ENCODE measurements at places on chromosomes 5 and 9.

DNA sequence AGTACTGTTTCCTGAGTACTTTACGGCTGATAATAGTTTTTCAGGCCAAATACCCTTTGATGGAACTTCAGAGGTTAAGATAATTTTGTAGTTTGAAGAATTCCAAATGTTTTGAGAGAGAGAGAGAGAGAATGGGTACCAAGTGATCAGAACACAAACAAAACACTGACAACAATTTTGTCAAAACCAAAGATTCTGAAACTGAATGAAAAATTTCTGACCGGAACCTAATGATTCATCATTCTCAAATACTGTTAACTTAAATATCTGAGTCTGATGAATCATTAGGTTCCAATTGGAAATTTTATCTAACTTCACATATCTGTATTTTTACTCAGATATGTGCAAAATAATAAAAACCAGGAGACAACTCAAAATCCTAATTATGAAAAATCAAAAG, 4.0 kb downstream of the LMBRD2 start:
- no peak for DNase-seq

DNA sequence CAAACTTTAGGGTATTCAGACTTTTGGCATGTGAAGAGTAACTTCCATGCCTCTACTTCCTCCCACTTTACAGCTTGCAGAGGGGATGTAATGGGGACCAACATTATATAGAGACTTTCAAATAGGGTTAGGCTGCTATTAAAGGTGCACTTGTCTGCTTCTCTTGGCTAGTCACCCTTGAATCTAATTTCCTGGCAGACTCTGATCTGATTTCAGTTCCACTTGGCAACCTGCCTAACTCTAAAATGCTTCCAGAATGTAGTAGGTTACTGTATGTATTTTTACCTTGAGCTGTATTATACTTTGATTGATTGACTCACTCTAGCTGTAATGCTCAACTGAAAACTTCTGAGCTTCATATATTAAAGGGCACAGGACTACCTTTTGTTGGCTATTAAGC, 693.4 kb downstream of the KCTD16 start:
- no peak for DNase-seq

DNA sequence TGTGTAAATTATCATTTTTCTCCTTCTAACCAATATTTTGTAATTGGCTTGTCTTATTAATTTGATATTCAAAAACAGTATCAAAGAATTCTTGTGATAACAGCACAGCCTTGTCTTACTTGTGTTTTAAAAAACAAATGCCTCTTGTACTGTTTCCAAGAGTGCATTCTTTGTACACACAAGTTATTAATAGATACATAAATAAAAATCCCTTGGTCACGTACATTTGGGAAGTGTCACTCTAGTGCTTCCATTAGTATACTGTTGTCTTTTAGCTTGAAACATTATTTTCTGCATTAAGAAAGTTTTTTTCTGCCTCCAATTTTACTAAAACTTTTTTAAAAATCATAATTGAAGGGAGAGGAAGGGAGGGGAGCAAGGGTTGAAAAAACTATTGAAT, 133.2 kb downstream of the PIP5K1B start:
- DNase-seq: no peak

GRCh38 chr9:21657966-21658667, 144.3 kb upstream of the MTAP start:
- no peak for DNase-seq

- no peak for DNase-seq
Measured at GRCh38 chr9:112971415-112971814, 40.6 kb downstream of the ZNF883 start.

DNA sequence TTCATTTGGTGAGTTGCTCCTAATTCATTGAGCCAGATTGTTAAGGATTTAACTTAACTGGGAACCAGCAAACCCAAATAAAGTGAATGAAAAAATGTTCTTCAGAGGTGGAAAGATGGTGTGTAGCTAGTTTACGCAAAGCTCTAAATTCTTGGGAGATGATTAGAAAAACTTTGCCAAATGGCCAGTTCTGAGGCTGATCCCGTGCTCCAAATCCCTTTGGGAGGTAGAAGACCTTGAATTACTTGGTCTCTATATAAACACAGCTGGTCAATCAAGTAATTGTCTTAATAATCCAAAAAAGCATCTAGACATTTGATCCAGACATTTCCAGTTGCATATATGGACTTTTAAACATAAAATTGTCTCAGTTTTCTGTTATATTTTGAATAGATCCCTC, 11.4 kb downstream of the ACTL7B start:
- DNase-seq: no peak

Data from NCI-H1048 (cell line).